Glutamatergic neuron (in vitro differentiated cells): ENCODE measurements at places on chromosomes 4 and X. TPM values are rescaled to one million over a fixed set of nuclear protein-coding genes. Genes with fewer than 3 reads are reported as not detected.

Gene DCAF16
- total RNA-seq: 39.5 TPM

Gene AMTN
- not detected for total RNA-seq

DNA sequence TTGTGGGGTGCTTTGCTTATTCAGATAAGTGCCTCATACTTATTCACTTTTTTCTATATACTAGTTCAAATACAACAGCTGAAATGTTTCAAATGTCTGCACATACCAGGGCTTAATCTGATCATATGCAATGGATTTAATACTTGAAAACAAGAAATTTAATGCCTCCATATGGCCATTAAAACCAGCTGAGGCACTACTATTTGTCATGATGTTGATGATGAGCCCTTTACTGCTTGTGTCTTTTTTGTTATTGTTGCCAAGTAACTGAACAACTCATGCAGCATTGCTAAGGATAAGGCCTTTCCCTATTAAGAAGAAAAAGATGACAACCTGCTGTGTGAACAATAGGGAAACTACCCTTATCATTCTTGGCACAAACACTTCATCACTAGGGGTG lies 52.5 kb downstream of the MAGEB10 start:
- no peak for DNase-seq

DNA sequence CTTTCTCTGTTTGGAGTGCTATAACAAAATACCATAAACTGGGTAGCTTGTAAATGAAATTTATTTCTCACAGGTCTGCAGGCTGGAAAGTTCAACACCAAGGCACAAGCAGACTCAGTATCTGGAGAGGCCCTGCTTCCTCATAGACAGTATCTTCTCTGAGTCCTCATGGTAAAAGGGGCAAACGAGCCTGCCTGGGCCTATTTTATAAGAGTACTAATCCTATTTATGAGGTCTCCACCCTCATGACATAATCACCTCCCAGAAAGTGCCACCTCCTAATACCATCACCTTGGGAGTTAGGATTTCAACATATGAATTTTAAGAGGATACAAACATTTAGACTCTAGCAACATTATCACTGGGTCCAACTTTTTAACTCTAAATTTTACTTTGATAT lies 200.3 kb downstream of the STPG2 start:
- DNase-seq: no peak

DNA sequence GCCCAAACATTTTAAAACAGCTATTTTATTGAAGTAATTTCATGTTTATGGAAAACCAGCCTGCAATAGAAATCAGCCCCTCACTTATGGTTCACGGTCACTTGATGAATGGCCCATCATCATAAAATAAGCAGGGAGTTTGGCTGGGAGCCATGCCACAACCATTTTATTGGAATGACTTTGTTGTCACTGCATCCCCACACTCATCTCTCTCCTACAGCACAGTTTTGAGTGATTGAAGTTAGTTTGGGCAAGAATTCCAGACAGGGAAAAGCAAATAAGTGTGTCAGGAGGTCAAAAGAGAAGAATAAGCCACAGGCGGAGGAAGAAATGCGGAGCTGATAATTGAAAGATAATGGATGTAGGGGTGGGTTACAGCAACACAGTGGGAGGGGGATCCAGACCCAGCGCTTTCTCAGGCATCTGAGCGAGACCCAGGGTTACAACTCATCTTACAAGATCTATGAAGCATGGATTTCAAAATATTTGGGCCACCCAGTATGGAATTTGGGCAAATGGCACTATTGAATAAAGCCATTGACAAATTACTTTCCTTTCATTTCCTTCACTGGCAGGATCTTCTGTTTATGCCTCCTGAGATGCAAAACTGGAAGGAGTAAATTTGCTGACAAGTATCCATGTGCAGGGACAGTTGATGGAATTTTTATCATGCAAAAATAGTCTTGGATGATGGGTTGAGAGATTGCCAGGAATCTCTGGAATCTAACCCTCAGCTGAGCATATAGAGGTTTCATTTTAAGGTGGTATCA lies 100.8 kb downstream of the SHROOM3 start:
- DNase-seq: no peak

Gene TNIP3
- total RNA-seq: not detected
